ENCODE measurements at places on chromosomes 12 and 14.

DNA sequence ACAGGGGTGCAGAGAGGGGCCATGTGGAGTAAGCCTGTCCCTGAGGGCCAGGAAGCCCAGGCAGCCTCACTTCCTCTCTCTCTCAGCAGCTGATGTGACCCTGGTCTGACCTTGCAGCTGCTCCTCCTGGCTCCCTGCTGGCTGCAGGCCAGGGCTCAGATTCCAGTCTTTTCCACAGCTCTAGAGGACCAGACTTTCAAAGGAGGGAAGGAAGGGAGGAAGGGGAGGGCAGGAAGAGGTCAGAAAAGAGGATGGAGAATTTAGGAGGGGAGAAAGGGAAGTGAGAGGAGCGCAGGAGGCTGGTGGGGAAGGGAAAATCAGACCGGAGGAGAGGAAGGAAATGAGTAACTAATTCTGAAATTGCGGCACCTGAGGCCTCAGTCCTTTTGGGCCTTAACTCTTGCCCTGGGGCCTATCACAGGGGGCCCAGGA, 40.9 kb upstream of the VASH1 start:
- no peak for DNase-seq

GRCh38 chr14:69619012-69619411, 7.6 kb downstream of the SUSD6 start:
- DNase-seq, result no peak

GRCh38 chr12:75890141-75890540, 141.4 kb downstream of the PHLDA1 start:
- no peak for DNase-seq

DNA sequence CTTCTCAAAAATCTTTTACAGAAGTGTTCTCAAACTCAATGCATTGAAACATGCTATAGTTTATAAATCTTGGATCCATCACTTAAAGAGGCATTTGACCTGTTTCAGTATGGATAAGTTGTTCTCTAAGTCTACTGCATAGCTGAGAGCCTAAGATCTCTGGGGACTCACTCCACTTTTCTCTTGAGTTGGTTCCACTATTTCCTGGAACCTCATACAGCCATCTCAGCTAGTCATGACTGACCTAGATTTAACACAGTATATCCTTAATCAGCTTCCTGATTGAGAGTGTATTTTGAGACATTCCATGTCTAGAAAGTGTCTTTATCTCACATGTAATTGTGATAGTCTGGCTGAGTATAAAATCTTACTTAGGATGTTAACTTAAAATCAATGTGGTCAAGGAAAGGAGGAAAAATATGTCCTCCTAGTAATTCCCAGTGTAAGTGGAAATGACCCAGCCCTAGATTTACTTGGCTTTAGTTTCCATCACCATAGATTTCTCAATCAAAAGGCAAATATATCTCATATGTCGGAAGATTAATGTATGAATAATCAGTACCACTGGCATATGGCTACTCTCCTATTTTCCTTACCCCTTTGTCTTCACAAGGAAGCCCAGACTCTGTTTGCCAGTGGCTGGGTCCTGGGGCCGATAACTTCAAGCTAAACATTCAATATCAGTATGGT, 61.9 kb downstream of the KICS2 start:
- no peak for DNase-seq

GRCh38 chr12:113222730-113223531, 1.7 kb downstream of the TPCN1 start:
- DNase-seq, result no peak

DNA sequence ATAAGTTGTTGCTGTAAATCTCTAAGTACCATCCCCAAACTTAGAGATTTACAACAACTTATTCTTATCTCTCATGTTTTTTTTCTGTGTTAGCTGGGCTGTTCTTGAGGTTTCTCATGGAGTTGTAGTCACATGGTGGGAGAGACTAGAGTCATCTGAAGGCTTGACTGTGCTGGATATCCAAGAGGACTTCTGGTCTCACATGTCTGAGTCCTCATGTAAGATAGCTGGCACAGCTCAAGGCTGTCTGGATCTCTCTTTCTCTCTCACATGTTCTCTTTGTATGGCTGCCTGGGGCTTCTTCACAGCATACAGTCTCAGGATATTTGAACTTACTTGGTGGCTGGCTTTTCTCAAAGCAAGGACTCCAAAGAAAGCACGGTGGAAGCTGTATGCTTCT, 63.8 kb downstream of the DACT1 start:
- DNase-seq, result no peak

GRCh38 chr14:35944847-35945246, 118.7 kb downstream of the BRMS1L start:
- DNase-seq, result no peak

DNA sequence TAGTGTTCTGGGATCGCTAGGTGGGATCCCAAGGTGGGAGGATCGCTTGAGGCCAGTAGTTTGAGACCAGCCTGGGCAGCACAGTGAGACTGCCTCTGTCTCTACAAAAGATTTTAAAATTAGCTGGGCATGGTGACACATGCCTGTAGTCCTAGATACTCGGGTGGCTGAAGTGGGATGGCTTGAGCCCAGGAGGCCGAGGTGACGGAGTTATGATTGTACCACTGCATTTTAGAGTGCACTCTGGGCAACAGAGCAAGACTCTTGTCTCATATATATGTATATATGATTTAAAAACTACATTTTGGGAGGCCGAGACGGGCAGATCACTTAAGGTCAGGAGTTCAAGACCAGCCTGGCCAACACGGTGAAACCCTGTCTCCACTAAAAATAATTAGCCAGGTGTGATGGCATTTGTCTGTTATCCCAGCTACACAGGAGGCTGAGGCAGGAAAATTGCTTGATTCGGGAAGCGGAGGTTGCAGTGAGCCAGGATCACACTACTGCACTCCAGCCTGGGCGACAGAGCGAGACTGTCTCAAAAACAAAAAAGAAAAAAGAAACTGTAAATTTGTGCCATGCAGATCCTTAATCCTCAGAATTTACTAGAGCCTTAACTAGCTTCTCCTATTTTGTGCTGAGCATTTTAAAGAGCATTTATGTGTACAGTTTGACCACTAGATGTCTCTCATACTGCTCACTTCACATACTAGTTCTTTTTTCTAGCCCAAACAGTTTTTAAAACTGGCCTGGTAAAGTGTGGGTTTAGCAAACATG, 114.8 kb downstream of the MON2 start:
- no peak for DNase-seq

GRCh38 chr12:115798309-115798917, 479.1 kb downstream of the MED13L start:
- DNase-seq, result no peak

GRCh38 chr12:26360062-26360461, 164.7 kb downstream of the SSPN start:
- DNase-seq, result no peak

- DNase-seq, result no peak
Measured at GRCh38 chr14:67495827-67496226, 7.3 kb upstream of the TMEM229B start.

DNA sequence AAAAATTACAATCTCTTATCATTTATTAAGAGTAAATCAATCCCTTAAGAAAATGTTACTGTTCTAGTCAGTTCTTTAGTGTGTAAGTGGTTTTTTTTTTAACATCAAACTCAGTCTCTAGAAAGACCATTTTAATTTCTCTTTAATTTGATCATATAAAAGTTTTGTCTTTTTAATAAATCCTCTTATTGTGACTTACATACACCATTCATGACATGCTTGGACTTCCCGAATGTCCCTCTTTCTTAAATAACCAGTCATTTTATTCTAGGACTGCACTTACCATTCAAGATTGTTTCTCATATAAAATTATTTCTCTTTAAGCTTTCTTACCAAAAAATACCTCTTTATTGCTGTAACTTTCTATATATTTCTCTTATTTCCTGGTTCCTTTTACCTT, 60.8 kb upstream of the EVL start:
- no peak for DNase-seq

- DNase-seq, result no peak
Measured at GRCh38 chr12:1551496-1551895, 42.9 kb downstream of the FBXL14 start.

GRCh38 chr14:29028973-29029582, 262.5 kb downstream of the FOXG1 start:
- no peak for DNase-seq

- DNase-seq, result no peak
Measured at GRCh38 chr14:67733616-67734015, 31.9 kb downstream of the RDH12 start.

DNA sequence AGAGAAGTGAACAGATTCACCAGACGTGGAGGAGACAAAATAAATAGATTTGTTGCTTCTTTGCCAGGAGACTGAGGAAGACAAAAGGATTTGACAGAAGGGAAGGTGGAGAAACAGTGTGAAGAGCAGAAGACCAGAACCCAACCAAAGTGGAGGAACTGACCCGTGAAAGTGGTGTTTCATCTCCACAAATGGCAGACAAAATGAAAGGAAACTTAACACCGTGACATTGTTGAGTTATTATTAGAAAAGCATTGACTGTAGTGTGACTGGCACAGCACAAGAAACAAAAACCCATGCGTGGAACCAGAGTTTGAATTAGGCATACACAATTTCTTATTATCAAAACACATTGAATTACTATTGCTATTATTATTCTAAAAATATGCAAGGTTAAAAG, 518.1 kb downstream of the TMEM121 start:
- no peak for DNase-seq

DNA sequence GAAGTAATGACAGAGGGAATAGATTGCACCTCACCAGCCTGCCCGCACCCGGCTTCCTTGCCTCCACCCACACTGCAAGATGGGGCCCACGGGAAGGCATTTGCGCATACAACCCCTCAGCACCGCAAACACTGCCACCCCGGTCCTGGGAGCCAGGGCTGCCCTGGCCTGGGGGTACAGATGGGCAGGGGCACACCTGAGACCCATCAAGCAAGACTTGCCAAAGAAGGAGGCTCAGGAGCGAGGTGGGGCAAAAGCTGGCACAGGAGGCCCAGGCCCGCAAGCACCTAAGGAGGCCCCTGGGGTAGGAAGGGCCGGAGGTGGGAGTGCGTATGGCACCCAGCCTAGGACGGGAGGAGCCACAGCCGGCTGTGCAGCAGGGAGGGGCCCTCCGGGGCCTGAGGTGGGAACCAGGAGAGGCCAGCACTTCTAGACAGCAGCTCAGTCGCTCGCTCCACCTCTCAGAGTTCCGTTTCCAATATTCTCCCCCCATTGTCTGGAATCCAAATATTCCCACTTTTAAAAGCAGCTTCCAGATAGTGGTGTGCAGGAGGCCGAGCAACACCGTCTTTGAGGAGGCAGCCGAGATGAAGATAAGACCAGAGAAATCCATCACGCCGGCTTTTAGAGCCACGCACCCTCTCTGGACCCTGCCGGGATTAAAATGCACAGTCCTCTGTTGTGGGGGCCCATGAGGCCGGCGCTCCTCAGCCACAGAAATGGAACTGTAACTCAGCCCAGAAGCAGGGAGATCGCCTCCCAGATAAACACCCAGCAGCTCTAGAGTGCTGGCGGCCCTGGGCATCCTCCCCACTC, 12.2 kb upstream of the C14orf180 start:
- no peak for DNase-seq

DNA sequence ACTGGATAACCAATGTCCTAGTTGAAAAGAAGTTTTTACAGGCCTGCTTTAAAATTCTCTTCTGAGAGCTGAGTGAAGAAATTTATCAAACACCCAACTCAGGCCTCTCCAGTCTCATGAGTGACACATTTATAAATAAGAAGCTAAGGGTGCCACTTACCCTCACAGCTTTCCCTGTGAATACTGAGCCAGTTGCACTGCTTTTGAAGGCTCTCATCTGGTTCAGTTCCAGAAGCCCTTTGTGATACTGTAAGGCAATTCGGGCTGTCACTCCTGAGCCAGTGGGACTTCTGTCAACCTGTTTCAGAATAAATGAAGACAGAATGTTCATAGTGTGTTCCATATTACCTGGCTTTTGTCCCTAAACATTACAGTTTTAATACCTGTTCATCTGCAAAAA, 8.5 kb downstream of the L3HYPDH start:
- no peak for DNase-seq

- no peak for DNase-seq
Measured at GRCh38 chr12:68352067-68352466, 19.9 kb upstream of the MDM1 start.

DNA sequence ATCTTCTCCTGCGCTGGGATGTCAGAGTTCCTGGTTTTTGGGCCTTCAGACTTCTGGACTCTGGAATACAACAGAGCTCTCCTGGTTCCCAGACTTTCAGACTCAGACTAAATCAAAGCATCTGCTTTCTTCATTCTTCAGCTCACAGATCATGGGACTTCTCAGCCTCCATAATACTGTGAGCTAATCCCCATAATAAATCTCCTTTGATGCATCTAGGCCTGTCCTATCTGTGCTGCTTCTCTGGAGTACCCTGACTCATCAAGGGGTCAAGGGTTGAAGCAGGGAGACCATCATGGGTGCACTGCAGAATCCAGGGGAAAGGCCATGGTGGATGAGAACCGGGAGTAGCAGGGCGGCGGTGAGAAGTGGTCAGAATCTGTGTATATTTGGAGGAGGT, 1094.1 kb upstream of the TMEM132C start:
- no peak for DNase-seq

DNA sequence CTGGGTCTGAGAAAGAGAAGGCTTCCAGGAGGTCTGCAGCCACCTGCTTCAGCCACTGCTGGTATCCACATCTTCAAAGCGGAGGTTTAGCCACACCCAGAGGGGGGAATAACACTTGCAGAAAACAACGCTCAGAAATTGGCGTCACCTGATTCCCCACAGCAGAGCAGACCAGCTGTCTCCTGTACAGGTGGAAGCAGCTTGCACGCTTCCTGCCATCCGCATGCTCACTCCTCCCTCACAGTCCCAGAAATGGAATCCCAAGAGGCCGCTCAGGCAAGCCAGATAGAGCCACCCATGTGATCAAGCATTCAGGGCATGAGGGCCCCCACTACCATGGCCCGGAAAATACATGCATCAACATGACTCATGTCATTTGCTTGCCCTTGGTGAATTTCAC, 112.2 kb upstream of the DIO3 start:
- DNase-seq, result no peak

- no peak for DNase-seq
Measured at GRCh38 chr12:84730561-84731162, 181.9 kb downstream of the SLC6A15 start.

- no peak for DNase-seq
Measured at GRCh38 chr12:80821513-80822000, 104.8 kb downstream of the MYF5 start.
